ENCODE measurements at places on chromosomes 5 and 9.

GRCh38 chr5:88833371-88834130, 49.4 kb downstream of the MEF2C start:
- no peak for DNase-seq

GRCh38 chr5:154943527-154943926, 2.7 kb downstream of the MRPL22 start:
- DNase-seq: no peak

- no peak for DNase-seq
These were observed 53.5 kb downstream of the ZNF608 start for GRCh38 chr5:124692950-124693349.

GRCh38 chr5:32003981-32004380, 170.1 kb downstream of the GOLPH3 start:
- no peak for DNase-seq

GRCh38 chr5:132193165-132193694, 34.4 kb downstream of the P4HA2 start:
- DNase-seq: no peak

GRCh38 chr9:22129133-22129532, 120.0 kb upstream of the CDKN2B start:
- no peak for DNase-seq

All from HuH-7.5 (cell line).